ENCODE measurements at places on chromosomes 16 and 17.

GRCh38 chr16:4435337-4436067, 9.8 kb downstream of the DNAJA3 start:
- DNase-seq, result no peak

- no peak for DNase-seq
Observed at GRCh38 chr16:67144943-67145342, 5.9 kb downstream of the B3GNT9 start.

- DNase-seq, result no peak
Observed at GRCh38 chr17:67274466-67274865, 29.5 kb upstream of the HELZ start.

DNA sequence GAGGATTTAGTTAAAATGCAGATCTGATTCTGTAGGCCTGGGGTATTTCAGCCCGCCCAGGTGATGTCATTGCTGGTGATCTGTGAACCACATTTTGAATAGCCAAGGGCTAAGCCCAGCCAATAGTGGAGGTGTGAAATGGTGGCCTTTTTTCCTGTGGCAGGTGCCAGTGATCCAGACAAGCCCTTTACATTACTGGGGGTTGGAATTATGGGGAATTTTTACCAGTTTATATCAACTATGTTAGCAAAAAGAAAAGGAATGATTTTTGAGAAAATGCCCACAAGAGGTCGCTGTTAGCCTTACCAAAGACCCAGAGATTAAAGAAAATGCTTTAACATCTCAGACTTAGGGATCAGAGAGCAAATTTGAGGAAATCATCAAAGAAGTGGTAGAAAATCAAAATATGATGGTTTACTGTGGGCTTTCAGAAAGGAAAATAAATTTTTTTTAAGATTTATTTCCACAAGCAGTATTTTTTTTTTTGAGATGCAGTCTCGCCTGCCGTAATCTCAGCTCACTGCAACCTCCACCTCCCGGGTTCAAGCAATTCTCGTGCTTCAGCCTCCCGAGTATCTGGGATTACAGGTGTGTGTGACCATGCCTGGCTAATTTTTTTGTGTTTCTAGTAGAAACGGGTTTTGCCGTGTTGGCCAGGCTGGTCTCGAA, 3.9 kb downstream of the VPS35L start:
- no peak for DNase-seq

All from stimulated activated CD4-positive, alpha-beta T cell treated with anti-CD3 and anti-CD28 coated beads, Interleukin-2, amount 100 ng/mL, for 48 hours (primary cell).